Left forelimb (tissue), 1 donor: ENCODE measurements at places on chromosomes 4 and X.

- no peak for DNase-seq
These were observed 56.4 kb downstream of the STARD8 start for GRCh38 chrX:68703846-68704245.

GRCh38 chr4:170256807-170257206 is 167.1 kb upstream of the AADAT start:
- no peak for DNase-seq

GRCh38 chr4:40347472-40347871 is 12.3 kb downstream of the CHRNA9 start:
- DNase-seq, result no peak

- no peak for DNase-seq
These were observed 154.2 kb downstream of the CPE start for GRCh38 chr4:165532976-165533375.

DNA sequence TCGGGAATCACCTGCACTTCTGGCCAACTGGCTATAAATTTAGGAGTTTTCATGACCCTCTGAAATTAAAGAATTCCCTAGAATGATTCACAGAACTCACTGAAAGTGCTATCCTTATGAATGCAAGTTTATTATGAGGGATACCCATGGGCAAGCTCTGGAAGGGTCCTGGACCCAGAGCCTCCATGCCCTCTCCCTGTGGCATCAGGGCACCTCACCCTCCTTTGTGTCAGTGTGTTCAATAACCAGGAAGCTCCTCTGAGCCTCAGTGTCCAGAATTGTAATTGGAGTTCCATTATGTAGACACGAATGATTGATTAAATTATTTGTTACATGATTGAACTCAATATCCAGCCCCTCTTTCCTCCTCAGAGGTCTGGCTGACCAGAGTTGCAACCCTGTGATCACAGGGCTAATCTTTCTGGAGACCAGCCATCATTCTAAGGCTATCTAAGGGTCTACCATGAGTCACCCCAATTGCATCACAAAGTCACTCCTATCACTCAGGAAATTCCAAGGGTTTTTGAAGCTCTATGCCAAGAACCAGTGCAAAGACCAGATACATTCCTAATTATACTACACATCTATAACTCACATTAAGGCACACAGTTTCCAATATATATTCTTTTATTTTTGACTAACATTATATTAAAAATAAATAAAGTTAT is 8.9 kb downstream of the ANXA3 start:
- no peak for DNase-seq

- DNase-seq, result no peak
These were observed 23.4 kb downstream of the CYTL1 start for GRCh38 chr4:4995908-4996265.

DNA sequence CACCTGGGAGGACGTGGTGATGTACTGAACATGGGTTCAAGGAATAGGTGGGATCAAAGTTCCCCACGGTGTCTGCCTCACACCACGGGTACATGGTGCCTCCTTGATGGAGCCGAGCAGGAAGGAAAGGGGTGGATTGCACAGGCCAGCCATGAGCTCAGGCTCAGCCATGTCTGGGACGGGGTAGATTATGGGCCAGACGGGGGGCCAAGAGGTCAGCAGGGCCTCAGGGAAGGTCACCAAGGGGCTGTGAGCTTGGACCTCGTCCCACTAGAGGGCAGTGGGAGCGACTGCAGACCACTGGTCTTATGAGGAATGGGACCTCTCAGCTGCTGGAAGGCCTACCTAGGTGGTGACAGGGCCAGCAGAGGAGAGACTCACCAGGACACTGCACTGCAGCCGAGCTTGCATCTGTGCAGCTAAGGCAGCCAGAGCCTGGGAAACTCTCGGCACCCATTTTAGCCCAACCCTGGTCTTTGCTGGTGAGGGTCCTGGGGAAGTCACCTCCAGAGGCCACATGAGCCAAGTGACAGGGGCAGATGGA is 38.4 kb downstream of the JAKMIP1 start:
- DNase-seq, result no peak

GRCh38 chr4:121711263-121712000 is 14.7 kb upstream of the ANXA5 start:
- DNase-seq, result peak; percentile 85

- no peak for DNase-seq
These were observed 1240.7 kb downstream of the C4orf33 start for GRCh38 chr4:130336585-130337217.

GRCh38 chr4:111494471-111494870 is 650.8 kb upstream of the FAM241A start:
- DNase-seq, result no peak

GRCh38 chr4:146637621-146638332 is 916 bp upstream of the POU4F2 start:
- no peak for DNase-seq

DNA sequence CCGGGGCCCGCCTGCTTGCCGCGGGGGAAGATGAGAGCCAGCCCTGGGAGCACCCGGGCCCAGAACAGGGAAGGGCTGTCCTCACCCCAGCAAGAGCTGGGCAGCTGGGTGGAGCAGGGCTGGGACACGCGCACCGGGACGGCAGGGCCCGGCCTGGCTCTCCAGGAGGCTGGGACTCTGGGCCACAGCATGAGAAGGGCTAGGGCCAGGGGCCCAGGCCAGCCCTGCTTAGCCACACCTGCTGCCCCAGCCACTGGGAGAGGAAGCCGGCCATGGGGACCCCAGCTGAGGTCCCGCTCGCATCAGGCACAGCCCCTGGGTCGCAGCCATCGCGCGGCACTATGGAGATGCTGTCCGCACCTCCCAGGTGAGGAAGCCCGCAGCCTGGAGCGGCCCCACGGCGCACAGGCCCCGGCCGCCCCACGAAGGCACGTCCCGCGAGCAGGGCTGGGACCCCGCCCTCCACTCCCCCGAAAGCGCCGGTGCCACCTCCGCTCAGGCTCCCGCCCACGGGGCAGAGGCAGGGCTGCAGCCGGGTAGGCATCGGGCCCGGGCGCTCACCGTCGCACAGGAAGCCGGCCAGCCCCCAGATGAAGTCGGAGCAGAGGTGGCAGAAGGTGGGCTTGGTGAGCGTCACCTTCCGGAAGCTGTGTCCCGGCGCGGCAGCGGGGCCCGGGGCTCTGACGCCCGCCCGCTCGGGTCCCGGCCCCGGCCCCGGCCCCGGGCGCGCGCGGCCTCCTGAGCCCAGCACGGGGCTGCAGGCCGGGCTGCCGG is 531 bp downstream of the DGKQ start:
- DNase-seq, result no peak

DNA sequence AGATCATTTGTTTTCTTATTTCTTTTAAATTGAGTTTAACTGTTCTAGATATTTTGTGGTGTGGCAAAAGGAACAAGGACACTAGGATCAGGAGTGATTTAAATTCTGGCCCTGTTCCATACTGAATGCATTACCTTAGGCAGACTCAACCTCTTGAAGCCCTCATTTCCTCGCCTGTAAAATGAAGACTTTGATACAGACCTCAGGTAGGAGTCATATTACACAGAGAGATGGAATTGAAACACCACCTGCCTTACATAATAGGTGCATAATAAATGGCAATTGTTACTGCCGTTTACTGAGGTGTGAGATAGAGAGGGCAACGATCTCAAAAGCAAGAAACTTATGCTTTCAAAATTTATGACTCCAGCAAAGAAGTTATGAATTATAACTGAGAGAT is 28.2 kb upstream of the RASSF6 start:
- DNase-seq, result no peak

- no peak for DNase-seq
These were observed 41.2 kb downstream of the AMOT start for GRCh38 chrX:112799425-112799824.

- DNase-seq, result no peak
These were observed 116.3 kb downstream of the SHROOM4 start for GRCh38 chrX:50697691-50698090.

GRCh38 chr4:1052231-1052671 is 40.8 kb downstream of the FGFRL1 start:
- DNase-seq, result peak; percentile 56

DNA sequence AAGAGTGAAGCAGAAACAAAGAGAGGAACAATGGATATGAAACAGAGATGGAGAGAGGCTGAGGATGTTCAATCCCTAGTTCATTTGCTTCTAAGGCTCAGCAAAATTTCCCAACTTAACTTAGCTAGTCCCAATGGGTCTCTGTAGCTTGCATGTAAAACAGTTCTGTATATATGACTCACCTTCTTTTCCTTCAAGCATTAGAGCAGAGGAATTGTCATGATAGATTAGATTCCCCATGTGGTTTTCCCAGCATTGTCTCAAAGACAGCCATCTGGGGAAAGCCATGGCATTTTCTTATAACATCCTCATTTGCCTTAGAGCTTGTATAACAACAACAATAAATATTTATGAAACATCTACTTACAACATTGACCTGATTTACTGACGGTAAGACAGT is 93.9 kb upstream of the GATB start:
- DNase-seq, result no peak

DNA sequence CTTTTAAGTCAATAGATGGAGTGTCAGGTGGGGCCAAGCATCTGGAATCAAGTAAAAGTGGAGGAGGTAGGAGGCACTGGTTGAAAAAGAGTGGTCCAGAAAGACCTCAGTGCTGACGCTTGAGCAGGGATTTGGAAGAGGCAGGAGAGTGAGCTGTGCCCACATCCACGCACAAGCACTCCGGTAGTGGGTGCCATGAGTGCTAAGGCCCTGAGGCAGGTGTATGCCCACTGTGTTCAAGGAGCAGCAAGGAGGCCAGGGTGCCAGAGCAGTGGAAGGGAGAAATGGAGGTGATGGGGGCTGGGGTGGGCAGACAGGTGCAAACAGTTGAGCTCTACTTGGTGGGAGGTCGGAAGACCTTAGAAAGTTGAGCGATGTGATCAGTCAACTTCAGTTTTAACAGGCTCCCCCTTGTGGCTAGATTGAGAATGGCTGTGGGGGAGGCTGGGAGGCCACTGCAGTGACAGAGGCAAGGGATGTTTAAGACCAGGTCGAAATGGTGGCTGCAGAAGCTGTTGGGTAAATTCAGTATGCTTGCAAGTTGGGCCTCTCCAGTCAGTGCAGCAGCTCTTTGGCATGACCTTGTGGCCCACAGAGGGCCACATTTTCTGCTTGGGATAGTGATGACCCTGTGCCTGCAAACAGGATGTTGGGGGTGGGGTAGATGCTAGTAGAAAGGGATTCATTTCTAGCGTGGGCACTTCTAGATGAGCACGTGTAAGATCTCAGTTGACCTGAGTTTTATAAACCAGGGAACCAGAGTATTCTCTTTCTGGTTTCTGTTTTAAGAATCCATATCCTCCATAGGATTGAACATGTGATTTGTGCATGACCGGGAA is 12.7 kb downstream of the TKTL1 start:
- DNase-seq, result no peak

GRCh38 chr4:165560941-165561340 is 182.1 kb downstream of the CPE start:
- DNase-seq, result no peak

DNA sequence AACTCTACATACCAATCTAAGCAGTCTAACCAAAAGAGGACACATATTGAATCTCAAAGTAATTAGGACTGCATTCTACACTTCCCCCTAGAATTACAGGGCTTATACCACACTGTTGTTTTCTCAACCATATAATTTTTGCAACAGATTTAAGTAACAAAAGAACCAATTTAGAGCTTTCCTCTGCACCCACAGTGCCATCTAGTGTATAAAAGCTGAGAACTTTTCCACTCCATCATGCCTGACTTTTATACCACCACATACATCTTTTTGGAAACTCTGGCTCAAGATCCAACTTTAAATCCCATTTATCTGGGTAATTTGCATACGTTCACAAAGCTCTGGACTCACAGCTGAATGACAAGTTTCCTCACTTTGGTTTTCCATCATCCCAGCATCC is 99.5 kb downstream of the EFHC2 start:
- no peak for DNase-seq
